ENCODE measurements at places on chromosomes 4 and X.
A peak's percentile ranks its signal among the peaks of the same experiment; 100 is the strongest.

GRCh38 chrX:143472347-143472938, 44.8 kb downstream of the SPANXN3 start:
- H3K27me3 ChIP-seq = no peaks in the 10 kb centered on the region
- no peaks in the 10 kb centered on the region for H3K36me3 ChIP-seq
- H3K4me3 ChIP-seq = no peak overlapping the region
- H3K27ac ChIP-seq = no peak overlapping the region

DNA sequence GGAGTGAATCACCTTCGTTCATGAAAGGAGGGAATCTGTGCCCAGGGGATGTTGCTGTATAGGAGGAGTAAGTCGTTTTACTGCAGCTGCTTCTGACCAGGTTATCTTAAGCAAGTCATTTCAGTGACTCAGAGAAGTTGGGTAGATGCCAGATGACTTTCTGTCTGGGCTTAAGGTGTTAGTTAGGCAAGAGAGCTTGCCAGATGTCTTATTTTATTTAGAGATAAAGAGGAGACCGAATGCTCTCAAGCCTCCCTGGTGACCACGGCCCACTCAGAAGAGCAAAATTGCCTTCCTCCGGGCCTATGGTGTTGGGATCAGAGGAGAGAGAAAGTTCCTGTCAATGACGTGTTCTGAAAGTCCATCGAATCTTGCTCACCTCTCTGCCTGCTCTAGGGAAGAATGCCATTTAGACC, 16.3 kb upstream of the ZNF827 start:
- no peak overlapping the region for H3K27ac ChIP-seq
- H3K36me3 ChIP-seq = no peaks in the 10 kb centered on the region
- H3K4me1 ChIP-seq = no peaks in the 10 kb centered on the region
- no peak overlapping the region for H3K4me3 ChIP-seq
- H3K27me3 ChIP-seq = peaks cover 5% of the 10 kb centered on the region

DNA sequence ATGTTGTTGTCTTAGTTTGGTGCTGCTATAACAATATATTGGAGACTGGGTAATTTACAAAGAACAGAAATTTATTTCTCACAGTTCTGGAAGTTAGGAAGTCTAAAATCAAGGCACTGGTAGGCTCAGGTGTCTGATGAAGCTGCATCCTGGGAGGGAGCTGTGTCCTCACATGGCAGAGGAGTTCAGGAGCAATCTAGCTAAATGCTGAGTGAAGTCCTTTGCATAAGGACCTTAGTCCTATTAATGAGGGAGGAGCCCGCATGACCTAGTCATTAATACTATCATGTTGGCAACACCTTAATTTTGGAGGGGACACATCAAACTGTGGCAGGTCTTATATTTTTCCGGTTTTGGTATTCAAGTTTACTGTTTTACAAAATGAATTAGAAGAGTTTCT, 36.0 kb upstream of the NSUN7 start:
- H3K27ac ChIP-seq = no peak overlapping the region
- no peak for DNase-seq
- H3K27me3 ChIP-seq = no peaks in the 10 kb centered on the region
- no peaks in the 10 kb centered on the region for H3K36me3 ChIP-seq
- peaks cover 37% of the 10 kb centered on the region for H3K4me1 ChIP-seq
- H3K4me3 ChIP-seq = no peak overlapping the region

- H3K27ac ChIP-seq = no peak overlapping the region
- DNase-seq = no peak
- peaks cover 12% of the 10 kb centered on the region for H3K27me3 ChIP-seq
Measured at GRCh38 chr4:113116414-113117357, 67.2 kb downstream of the ANK2 start.

DNA sequence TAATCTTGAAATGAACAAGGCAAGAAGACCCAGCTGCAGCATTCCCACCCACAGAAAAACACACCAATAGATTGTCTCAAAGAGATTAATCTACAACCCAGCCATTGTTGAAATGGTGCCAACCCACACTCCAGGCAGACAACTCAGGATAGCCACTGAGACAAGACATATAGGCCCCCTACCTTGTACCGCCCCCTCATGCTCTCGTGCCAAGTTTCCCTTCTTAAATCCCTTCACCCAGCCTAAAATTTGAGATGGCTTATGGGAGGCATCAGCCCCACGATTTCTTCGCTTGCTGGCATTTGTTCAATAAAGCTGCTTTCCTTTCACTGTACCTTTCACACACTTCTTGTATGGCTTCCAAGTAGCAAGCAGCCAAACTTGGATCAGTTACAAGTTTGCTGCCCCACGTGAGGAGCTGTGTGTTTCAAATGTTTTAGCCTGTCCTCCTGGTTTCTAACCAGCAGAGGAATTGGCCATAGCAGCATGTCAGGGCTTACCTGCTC, 1754.1 kb downstream of the C4orf33 start:
- no peak overlapping the region for H3K4me3 ChIP-seq
- no peaks in the 10 kb centered on the region for H3K27me3 ChIP-seq
- no peaks in the 10 kb centered on the region for H3K36me3 ChIP-seq
- no peaks in the 10 kb centered on the region for H3K4me1 ChIP-seq
- DNase-seq = no peak

DNA sequence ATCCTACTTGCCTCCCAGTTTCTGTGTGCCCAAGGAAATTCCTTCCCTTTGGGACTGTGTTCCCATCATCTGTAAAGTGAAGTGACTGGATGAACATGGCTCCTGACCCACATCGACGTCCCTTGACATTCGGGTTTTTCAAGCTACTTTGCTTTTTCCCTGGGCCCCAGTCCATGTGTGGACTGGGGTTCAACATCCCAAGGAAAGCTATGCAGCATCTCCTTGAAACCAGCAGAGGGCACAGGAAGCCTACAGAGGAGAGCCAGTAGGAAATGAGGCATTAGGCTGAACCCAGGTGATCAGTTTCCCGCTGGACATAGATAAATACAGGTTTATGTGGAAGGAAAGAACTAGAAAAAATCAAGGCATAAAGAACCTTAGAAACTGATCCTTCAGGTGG, 145.1 kb upstream of the ARHGEF9 start:
- H3K27ac ChIP-seq = no peak overlapping the region
- H3K36me3 ChIP-seq = no peaks in the 10 kb centered on the region
- no peak overlapping the region for H3K4me3 ChIP-seq
- no peak for DNase-seq
- H3K4me1 ChIP-seq = no peaks in the 10 kb centered on the region

DNA sequence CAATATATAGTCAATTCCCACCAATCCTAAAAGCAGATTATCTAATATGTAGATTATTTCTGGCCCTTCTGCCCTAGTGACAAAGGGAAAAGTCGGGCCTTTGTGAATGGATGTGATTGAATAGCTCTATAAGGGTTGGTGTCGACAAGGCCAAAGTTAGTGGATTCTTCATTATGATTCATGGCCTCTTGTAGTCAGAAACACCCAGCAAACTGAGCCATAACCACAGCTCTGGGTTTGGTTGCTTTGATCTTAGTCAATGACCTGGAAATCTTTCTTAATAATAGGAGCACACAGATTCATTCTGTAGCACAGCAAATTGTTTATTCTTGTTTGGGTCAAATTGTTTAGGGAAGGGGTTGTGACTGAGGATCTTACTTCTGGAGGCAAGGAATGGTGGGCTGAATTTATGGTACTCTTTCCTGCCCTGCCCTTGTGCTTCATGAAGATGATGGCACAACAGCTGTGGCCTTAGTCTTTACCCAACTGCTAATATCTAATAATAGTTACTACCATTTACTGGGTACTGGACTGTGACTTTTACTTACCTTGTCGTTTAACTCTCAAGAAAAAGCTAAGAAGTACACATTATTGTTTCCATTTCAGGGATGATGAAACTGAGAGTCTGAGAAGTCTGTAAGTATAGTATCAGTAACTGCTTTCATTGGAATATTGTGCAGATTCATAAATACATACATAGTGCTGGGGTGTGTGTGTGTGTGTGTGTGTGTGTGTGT, 74.0 kb downstream of the AFF2 start:
- H3K36me3 ChIP-seq = no peaks in the 10 kb centered on the region
- H3K27me3 ChIP-seq = no peaks in the 10 kb centered on the region
- H3K4me1 ChIP-seq = no peaks in the 10 kb centered on the region
- no peak for DNase-seq

- H3K4me3 ChIP-seq = no peak overlapping the region
- DNase-seq = peak; percentile 51
- peaks cover 4% of the 10 kb centered on the region for H3K36me3 ChIP-seq
- peaks cover 38% of the 10 kb centered on the region for H3K4me1 ChIP-seq
- H3K27me3 ChIP-seq = no peaks in the 10 kb centered on the region
Measured at GRCh38 chrX:20378233-20378920, 111.7 kb upstream of the RPS6KA3 start.

DNA sequence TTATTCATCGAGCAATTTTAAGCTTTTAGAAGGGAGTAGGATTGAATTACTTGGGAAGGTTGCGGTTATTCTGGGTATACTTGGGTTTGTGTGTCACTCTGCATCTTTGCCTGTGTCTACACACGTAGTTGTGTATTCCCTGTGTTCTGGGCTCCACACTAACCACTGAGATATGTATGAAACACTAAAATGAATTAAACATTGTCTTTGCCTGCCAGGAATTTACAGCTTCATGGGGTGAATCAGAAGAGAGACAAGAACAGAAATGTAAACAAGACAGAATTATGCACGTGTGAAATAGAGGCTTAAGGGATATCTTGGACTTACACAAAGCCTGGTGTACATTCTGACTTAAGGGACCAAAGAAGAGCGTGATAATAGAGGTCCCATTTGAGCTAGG, 228.5 kb downstream of the AFF2 start:
- H3K27ac ChIP-seq = no peak overlapping the region
- no peak overlapping the region for H3K4me3 ChIP-seq
- H3K36me3 ChIP-seq = no peaks in the 10 kb centered on the region
- no peak for DNase-seq

GRCh38 chrX:69615779-69616456, at the start of gene EDA:
Gene EDA (plus strand): TSS chrX:69616113.
- DNase-seq = peak; percentile 75
- H3K4me3 ChIP-seq = peak within 1 kb of the TSS; percentile 80
- H3K36me3 ChIP-seq = no peaks in the 10 kb centered on the region
- no peak within 1 kb of the TSS for H3K27ac ChIP-seq
- H3K27me3 ChIP-seq = peaks cover 24% of the 10 kb centered on the region

- no peak overlapping the region for H3K4me3 ChIP-seq
- no peaks in the 10 kb centered on the region for H3K36me3 ChIP-seq
- no peak for DNase-seq
Measured at GRCh38 chr4:7903791-7904516, 35.7 kb downstream of the AFAP1 start.

GRCh38 chrX:100695302-100695701, 36.6 kb downstream of the SYTL4 start:
- H3K4me1 ChIP-seq = no peaks in the 10 kb centered on the region
- no peak overlapping the region for H3K27ac ChIP-seq
- no peak for DNase-seq
- H3K36me3 ChIP-seq = no peaks in the 10 kb centered on the region
- peaks cover 12% of the 10 kb centered on the region for H3K27me3 ChIP-seq

DNA sequence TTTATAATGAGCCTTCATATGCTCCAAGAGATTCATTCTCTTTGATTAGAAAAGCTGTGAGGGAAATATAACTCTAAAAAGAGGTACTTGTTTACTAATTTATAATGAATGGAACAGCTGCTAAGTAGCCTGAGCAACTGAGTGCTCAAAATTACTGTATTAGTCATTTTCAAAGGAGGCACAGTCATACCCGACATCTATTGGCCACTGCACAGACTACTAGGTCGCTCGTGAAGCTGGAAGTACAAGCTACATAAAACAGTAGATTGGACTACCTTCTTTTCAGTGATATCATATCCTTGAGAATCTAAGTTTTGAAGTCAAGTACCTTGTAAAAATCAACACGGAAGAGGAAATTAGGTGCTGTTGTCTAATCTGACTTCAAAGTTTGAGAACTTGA, 52.0 kb upstream of the GLRB start:
- H3K27ac ChIP-seq = no peak overlapping the region
- H3K4me1 ChIP-seq = no peaks in the 10 kb centered on the region
- no peak for DNase-seq
- no peaks in the 10 kb centered on the region for H3K27me3 ChIP-seq
- no peak overlapping the region for H3K4me3 ChIP-seq

DNA sequence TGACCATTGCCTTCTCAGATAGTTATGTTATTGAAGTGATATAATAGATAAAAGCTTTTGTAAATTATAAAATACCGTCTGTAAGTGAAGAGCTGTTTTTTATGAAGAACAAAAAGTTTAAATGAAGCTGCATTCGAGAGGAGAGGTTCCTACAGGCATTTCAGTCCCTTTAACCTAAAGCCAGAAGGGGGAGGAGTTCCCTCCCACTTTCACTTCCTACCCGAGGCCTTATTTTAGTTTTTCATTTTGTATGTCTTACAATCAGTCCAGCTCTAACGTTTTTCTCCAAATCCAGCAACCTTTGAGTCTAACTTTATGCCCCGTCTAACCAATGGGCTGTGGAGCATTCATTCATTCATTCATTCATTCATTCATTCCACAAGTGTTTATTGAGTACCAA, 16.5 kb upstream of the SOX3 start:
- DNase-seq = no peak
- H3K27me3 ChIP-seq = no peaks in the 10 kb centered on the region
- no peak overlapping the region for H3K27ac ChIP-seq
- no peaks in the 10 kb centered on the region for H3K4me1 ChIP-seq

DNA sequence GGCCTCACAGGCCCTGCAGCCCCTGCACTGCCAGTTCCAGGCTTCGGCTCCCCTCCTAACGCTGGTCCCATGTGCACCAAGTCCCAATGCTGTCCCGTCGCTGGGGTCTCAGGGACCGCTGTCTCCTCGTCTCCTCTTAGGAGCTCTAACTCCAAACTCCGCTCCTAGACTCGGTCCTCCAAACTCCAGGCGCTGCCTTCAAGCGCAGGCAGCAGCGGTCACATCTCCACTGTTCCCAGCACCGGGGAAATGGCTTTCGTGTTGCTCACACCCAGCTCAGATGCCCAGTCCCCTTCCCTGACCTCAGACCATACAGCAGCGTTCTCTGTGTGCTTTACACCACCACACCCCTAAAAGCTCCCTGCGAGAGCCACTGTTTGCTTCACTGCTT, 19.6 kb upstream of the HMX1 start:
- H3K4me1 ChIP-seq = no peaks in the 10 kb centered on the region
- H3K27ac ChIP-seq = no peak overlapping the region
- DNase-seq = no peak
- H3K36me3 ChIP-seq = no peaks in the 10 kb centered on the region

GRCh38 chr4:15021311-15021710, 19.0 kb downstream of the CPEB2 start:
- no peak overlapping the region for H3K4me3 ChIP-seq
- no peak for DNase-seq
- H3K36me3 ChIP-seq = peaks cover 51% of the 10 kb centered on the region
- H3K27me3 ChIP-seq = no peaks in the 10 kb centered on the region

DNA sequence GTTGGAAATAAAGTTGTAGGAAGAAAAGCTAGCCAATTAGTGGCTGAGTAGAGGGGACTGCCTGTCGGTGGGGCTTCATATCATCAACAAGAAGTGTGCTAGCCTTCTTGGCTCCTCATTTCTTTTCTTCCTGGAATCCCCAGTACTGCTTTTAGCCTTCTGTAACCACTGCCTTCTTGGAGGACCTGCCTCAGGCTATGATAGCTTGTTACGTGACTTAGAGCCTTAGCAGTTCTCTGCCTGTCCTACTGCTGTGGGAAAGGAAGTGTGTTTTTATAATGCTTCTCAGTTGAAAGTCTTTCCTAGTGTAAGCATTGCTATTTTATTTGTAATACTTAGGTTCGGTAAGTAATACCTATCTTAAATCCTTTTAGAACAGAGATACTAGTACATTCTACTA, 61.9 kb downstream of the LARP1B start:
- H3K27me3 ChIP-seq = no peaks in the 10 kb centered on the region
- no peaks in the 10 kb centered on the region for H3K4me1 ChIP-seq
- H3K4me3 ChIP-seq = no peak overlapping the region
- H3K36me3 ChIP-seq = peaks cover 20% of the 10 kb centered on the region
- DNase-seq = no peak

GRCh38 chr4:140195806-140196205, 41.8 kb upstream of the MAML3 start:
- no peak overlapping the region for H3K4me3 ChIP-seq
- no peak for DNase-seq
- H3K36me3 ChIP-seq = no peaks in the 10 kb centered on the region
- H3K4me1 ChIP-seq = no peaks in the 10 kb centered on the region

All from T-helper 2 cell treated with Interferon-gamma antibody and Interleukin-4, amounts not matched to agents 5 μg/mL and 100 μg/mL, for 36 hours (primary cell).